Mesothelial cell of epicardium (in vitro differentiated cells): ENCODE measurements at places on chromosomes 6 and 20.

DNA sequence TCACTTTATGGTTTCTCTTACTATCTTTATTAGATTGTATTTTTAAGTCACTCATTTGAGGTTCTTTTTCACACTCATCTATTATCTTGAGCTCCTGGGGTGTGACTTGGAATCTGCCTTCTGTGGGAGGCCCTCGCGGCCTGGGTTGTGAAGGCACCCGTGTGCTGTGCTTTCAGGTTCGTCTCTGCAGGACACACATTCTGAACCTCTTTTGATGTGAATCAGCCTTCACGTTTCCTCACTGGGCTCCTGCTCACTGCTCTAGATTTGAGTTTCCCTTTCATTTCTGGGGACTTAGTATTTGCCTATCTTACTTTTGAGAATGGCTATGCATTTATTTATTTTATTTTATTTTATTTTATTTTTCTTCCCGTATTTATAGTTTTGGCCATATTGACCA, 97.8 kb downstream of the PACRG start:
- H3K27ac ChIP-seq = no peak overlapping the region
- H3K4me3 ChIP-seq = no peak overlapping the region
- H3K36me3 ChIP-seq = no peaks in the 10 kb centered on the region
- no peak for DNase-seq
- H3K4me1 ChIP-seq = no peaks in the 10 kb centered on the region

GRCh38 chr6:159170333-159170672, 1.1 kb downstream of the FNDC1 start:
- H3K36me3 ChIP-seq = no peaks in the 10 kb centered on the region
- H3K4me1 ChIP-seq = peaks cover 19% of the 10 kb centered on the region
- H3K27me3 ChIP-seq = peaks cover 92% of the 10 kb centered on the region
- DNase-seq = no peak

GRCh38 chr20:8490076-8490830, 358.2 kb downstream of the PLCB1 start:
- H3K27ac ChIP-seq = no peak overlapping the region
- DNase-seq = no peak

- H3K4me1 ChIP-seq = peaks cover 4% of the 10 kb centered on the region
- no peak overlapping the region for H3K27ac ChIP-seq
- no peaks in the 10 kb centered on the region for H3K36me3 ChIP-seq
- H3K27me3 ChIP-seq = peaks cover 34% of the 10 kb centered on the region
- no peak overlapping the region for H3K4me3 ChIP-seq
Observed at GRCh38 chr20:52404671-52405070, 213.1 kb upstream of the ZFP64 start.

DNA sequence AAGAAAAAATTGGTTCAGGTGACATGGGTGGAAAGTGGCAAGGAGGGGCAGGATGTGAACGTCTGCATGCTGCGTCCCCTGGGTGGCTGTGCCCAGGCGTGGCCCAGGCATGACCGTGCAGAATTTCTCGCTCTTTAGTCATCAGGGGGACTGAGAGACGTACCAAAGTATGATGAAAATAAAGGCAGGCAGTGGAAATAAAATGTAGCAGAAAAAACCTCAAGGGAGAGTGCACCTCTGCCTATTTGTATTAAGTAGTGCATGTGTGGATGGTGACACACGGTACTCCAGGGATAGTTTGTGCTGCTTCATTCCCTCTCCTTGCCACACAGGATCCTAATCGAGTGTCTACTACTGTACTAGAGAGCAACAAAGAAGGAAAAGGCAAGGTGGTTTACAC, 81.1 kb downstream of the ATP9A start:
- peaks cover 41% of the 10 kb centered on the region for H3K36me3 ChIP-seq
- H3K4me1 ChIP-seq = no peaks in the 10 kb centered on the region
- H3K27me3 ChIP-seq = no peaks in the 10 kb centered on the region
- H3K4me3 ChIP-seq = no peak overlapping the region
- H3K27ac ChIP-seq = no peak overlapping the region
- DNase-seq = no peak

- H3K4me3 ChIP-seq = peak overlapping the region; percentile 54
- peaks cover 2% of the 10 kb centered on the region for H3K27me3 ChIP-seq
- H3K36me3 ChIP-seq = no peaks in the 10 kb centered on the region
- no peak for DNase-seq
Observed at GRCh38 chr6:7673063-7673536, 52.8 kb upstream of the BMP6 start.

GRCh38 chr20:61331543-61331942, 79.5 kb downstream of the CDH4 start:
- H3K27ac ChIP-seq = no peak overlapping the region
- peak; percentile 55 for DNase-seq
- no peak overlapping the region for H3K4me3 ChIP-seq
- H3K4me1 ChIP-seq = no peaks in the 10 kb centered on the region
- no peaks in the 10 kb centered on the region for H3K36me3 ChIP-seq
- H3K27me3 ChIP-seq = peaks cover 46% of the 10 kb centered on the region

- H3K4me3 ChIP-seq = no peak overlapping the region
- H3K27ac ChIP-seq = no peak overlapping the region
- H3K27me3 ChIP-seq = no peaks in the 10 kb centered on the region
- H3K4me1 ChIP-seq = no peaks in the 10 kb centered on the region
Observed at GRCh38 chr6:19771753-19772336, 65.3 kb upstream of the ID4 start.

DNA sequence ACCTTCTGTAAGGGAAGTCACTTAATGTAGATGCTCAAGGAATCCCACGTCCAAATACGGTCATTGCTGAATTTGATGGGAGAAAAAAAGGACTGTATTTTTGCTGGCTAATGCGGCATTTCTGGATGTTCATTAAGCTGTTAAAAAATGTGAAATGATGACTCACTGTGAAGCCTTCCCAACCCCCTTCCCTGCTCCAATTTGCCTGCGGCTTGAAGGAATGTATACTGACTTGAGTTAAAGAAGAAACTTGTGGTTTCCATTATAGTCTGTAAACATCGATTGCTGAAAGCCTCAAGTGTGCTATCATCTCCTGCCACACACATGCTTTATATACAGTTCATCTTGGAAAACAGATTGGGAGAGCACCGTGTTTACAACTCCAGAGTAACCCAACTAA, 249.1 kb upstream of the JAG1 start:
- H3K4me1 ChIP-seq = peaks cover 22% of the 10 kb centered on the region
- no peak overlapping the region for H3K4me3 ChIP-seq
- DNase-seq = no peak
- peak overlapping the region; percentile 62 for H3K27ac ChIP-seq
- H3K36me3 ChIP-seq = no peaks in the 10 kb centered on the region

DNA sequence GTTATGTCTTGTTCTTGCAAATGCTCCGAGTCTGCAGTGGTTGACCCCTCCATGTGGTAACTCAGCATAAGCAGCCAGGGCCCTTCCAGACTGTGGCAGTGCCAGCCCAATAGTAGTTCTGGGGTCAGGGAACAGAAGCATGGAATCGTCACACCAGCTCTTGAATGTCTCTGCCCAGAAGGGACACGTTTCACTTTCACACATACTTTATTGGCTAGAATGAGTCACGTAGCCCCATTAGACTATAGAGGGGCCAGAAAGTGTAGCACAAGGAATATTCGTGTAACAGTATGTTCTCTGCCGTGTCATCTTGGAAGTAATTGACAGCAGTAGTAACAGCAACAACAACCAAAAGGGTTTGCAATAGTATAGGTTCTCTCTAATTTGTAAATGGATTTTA, 254.7 kb downstream of the FARS2 start:
- peaks cover 3% of the 10 kb centered on the region for H3K4me1 ChIP-seq
- H3K27me3 ChIP-seq = no peaks in the 10 kb centered on the region
- no peak overlapping the region for H3K4me3 ChIP-seq
- H3K27ac ChIP-seq = no peak overlapping the region
- H3K36me3 ChIP-seq = no peaks in the 10 kb centered on the region

DNA sequence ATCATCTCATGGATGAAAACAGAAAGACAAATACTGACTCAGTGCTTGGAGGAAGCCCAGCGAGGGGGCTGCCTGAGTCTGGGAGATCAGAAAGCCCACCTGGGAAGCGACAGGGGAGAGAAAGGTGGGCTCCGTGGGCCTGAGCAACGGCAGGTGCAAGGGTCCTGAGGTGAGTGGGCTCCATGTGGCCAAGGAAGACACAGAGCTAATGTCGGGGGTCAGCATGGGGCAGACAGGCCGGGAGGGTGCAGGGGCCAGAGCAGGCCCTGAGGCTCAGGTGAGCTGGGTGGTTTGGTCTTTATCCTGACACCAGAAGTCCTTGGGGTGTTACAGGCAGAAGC, 18.8 kb downstream of the APCDD1L start:
- no peak for DNase-seq
- no peak overlapping the region for H3K27ac ChIP-seq
- no peaks in the 10 kb centered on the region for H3K4me1 ChIP-seq
- H3K36me3 ChIP-seq = no peaks in the 10 kb centered on the region
- no peak overlapping the region for H3K4me3 ChIP-seq

GRCh38 chr6:122726649-122727048, 52.9 kb upstream of the FABP7 start:
- H3K27me3 ChIP-seq = no peaks in the 10 kb centered on the region
- peaks cover 3% of the 10 kb centered on the region for H3K36me3 ChIP-seq
- peaks cover 5% of the 10 kb centered on the region for H3K4me1 ChIP-seq
- H3K27ac ChIP-seq = no peak overlapping the region
- H3K4me3 ChIP-seq = no peak overlapping the region

- H3K27ac ChIP-seq = no peak overlapping the region
- H3K4me1 ChIP-seq = peaks cover 12% of the 10 kb centered on the region
- no peaks in the 10 kb centered on the region for H3K27me3 ChIP-seq
Observed at GRCh38 chr6:56349194-56349593, 101.8 kb upstream of the COL21A1 start.

- peaks cover 4% of the 10 kb centered on the region for H3K27me3 ChIP-seq
- H3K36me3 ChIP-seq = no peaks in the 10 kb centered on the region
- no peak for DNase-seq
- no peak overlapping the region for H3K27ac ChIP-seq
Observed at GRCh38 chr20:48721324-48722001, 106.3 kb downstream of the PREX1 start.
